Natural killer cell treated with Interleukin-12 subunit alpha and Interleukin-12 subunit beta and Interleukin-15 and Interleukin-18, amount 100 ng/mL, for 72 hours (primary cell): ENCODE measurements at places on chromosomes 4 and X. TPM values are rescaled to one million over a fixed set of nuclear protein-coding genes. Genes with fewer than 3 reads are reported as not detected.

DNA sequence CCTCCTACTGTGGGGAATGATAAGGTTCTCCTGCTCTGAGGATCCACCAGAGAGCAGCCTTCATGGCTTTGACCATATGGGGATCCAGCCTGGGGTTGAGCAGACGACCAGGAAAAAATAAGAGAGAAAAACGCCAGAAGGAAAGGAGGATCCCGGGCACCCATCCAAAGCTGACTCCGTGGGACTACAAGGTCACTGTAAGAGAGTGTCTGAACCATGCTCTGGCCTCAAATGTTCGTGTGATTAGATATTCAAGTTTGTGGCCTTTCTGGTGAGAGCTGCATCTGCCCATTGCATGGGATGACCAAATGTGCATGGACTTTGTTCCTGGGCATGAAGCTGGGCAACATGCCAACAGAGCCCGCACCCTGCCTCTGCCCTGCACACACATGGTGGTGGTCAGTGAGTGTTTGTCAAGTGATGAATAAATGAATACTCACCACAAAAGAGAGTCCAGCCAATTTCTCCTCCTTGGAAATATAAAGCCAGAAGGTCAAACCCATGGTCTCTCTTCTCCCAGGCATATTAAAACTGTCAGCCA, 346.0 kb upstream of the GATB start:
- no peak for DNase-seq

DNA sequence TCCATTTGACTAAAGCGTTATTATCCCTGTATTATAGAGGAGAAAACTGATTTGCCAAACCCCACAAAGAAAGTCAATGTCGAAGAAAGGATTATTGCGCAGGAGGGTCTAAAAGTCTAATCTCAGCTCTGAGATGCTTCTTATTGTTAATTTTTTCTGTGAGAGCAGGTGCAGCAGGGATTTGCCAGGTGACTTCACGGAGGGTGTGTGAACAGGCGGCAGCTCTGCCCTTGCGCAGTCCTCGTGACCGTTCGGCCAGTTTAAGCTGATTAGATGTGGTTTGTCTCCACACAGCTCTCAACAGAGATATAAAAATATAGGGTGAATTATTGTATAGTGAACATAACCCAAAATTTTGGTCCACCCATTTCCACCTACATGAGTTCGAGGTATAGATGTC, 28.5 kb downstream of the TENM3 start:
- no peak for DNase-seq

DNA sequence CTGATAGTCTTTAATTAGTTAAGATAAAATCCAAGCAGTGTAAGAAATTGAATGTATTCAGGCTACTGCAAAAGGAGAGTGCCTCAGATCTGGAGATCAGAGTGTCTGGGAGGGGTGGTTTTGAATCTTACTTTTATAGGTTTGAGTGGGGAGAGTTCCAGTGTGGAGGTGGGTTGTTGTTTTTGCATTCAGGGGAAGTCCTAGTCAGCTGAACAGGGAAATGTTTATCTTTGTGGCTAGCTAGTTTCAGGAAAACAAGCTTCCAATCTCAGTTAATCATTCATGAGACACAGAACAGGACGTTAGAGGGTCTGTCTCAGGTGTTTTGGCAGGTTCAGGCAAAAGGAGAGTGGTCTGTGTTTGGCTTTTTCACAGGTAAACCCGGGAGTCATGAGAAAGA, 26.0 kb downstream of the ZNF81 start:
- no peak for DNase-seq

DNA sequence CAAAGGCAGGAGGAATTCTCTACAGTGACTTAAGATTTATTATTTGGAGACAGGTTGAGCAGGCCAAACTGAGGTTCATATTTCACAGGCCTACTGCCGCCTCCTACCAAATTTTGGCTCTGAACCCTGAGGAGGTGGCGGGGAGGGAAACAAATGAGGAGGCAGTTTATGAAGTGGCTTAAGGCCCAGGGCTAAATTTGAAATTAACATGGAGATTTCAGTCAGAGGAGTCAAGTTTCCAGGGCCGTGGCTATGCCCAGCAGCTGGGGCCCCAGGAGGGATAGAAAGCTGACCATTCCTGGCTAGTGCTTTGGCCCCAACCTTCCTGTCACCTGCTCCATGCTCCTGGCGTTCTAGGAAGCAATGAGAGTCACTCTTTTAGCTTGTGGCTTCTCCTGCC, 73.4 kb upstream of the ARHGAP36 start:
- no peak for DNase-seq

DNA sequence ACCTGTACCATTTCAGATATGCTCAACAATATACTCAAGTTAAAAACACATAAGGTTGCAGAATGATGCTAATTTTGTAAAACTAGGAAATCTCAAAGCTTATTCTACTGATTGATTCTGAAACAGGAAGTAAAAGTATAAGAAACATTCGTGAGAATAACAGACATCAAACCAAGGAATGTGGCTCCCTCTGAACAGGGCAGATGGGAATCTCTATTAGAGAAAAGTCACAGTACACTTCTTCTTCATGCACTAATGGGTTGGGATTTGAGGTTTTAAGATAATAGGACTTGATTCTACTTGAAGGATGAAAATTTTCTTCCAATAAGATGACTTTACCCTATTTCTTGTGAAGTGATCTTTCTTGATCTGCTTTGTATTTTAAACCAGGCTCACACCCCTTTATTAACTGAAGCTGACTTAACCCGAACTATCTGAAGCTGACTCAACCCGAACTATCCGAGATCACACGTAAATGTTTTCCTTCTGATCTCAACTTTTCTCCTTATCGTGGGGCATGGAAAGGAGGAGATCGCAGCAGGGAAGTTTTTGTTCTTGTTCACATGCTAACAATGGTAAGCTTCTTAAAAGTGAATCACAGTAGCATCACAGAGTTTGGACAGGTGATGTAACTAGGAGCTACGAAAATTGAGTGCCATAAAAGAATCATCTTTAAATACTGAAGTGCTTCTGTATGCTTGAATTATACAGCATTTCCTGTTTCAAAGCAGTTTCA, 363.1 kb upstream of the ZFP42 start:
- no peak for DNase-seq

DNA sequence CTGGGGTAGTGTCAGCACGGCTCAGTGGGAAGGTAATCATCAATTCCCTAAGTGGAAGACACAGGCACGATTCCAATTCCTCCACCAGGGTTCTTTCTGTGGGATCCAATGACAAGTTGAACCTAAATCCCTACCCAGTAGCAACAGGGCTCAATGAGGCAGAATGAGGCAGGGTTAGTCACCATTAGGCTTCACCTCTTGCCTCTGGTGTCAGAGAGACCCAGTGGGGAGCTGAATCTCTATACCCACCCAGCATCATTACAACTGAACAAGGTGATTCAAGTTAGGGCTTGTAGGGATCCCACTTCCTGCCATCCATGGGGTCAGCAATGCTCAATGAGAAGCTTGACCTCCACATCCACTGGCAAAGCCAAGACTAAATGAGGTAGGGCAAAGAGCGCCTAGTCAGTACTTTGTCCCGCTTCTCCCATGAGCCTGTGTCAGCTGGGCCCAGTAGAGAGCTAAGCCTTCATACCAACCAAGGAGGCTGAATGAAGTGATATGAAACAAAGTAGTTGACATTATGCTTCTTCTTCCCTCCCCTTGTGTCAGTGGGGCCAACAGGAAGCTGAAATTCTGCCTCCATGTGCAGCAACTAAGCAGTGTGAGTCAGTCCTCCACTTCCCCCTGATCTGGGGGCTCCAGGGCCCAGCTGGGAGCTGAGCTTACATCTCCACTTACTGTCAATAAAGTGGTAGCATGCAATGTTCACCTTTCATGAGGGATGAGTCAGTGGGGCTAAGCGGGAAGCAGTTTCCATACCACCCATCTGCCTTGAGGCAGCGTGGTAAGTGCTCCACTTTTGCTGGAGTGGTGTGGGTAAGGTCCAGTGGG, 36.4 kb upstream of the RBM41 start:
- DNase-seq, result no peak

DNA sequence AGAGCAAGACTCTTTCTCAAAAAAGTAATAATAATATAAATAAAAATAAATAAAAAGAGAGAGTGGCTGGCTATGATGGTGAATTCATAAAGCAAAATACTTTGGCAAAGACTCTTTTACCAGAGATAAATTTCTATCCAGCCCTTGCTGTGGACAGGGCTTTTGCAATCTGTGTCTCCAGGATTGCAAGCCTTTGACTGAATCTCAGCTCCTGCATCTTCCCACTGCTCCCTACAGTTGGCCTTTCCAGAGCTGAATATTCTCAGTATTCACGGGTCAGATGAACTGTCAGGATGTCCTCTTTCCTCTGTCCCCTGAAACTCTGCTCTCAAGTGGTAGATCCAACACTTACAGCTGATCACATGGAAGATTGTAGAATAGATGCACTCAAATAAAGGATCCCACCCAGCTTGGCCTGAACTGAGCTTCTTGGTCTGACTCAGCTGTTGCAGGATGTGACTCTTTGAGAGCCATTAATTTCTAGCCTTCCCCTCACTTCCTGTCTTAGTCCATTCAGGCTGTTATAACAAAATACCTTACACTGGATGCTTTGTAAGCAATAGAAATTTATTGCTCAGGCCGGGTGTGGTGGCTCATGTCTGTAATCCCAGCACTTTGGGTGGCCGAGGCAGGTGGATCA, 123.4 kb upstream of the GUCY1A1 start:
- DNase-seq, result no peak

DNA sequence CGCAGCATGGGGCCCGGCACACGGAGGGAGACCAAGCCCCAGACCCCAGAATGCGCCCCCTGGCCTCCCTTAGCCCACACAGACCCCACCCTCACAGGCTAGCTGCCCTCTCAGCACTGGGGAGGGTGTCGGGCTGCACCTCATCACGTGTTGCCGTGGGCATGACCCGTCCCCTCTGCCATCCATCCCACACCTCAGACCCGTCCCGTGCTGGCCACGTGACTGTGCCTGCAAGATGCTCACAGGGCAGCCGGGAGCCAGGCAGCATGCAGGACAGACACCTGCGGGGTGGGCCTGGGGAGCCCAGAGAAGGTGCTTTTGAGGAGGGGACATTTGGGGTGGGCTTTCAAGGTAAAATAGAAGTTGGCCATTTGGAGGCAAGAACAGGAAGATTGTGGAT, 4.8 kb downstream of the MSANTD1 start:
- peak; percentile 47 for DNase-seq

DNA sequence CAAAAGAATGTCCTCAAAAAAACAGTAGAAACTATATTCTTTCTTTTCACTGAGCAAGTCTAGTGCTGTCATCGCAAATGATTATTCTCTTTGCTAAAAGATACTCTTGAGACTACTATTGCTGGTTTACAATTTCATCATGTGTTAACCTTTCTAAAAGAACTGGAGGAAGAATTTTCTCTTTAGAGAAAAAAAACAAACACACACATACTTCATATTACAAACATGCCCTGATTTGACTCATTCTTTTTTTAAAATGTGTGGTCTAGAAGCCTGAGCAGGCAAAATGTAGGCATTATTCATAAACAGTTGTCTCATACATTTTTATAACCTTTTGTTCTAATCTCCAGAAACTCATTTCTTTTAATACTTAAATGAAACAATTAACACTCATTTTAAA, 60.6 kb upstream of the FAT4 start:
- DNase-seq, result no peak

DNA sequence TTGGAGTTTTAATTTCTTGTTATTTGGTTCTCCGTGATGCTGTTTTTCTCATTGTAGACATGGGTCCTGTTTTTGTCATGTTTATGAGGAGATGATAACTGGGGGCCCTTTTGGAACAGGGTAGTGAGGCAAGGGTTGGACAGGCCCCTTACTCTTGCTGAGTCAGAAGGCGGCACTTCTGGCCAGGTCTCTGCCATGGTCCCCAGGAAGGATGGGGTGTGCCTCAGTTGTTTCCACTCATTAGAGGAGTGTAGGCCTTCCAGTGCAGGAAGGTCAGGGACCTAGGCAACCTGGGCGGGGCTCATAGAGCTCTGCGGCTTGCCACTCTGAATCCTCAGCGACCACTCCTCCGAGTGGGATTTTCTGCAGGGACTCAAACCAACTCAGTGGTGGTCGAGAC, 68.2 kb downstream of the NELFA start:
- DNase-seq, result no peak

The MPP1 gene
- 21.0 TPM for total RNA-seq

The CT47B1 gene
- total RNA-seq, result not detected

The HMX1 gene
- total RNA-seq, result not detected

The MXRA5 gene
- not detected for total RNA-seq
